ENCODE measurements at places on chromosomes 1 and 21.

DNA sequence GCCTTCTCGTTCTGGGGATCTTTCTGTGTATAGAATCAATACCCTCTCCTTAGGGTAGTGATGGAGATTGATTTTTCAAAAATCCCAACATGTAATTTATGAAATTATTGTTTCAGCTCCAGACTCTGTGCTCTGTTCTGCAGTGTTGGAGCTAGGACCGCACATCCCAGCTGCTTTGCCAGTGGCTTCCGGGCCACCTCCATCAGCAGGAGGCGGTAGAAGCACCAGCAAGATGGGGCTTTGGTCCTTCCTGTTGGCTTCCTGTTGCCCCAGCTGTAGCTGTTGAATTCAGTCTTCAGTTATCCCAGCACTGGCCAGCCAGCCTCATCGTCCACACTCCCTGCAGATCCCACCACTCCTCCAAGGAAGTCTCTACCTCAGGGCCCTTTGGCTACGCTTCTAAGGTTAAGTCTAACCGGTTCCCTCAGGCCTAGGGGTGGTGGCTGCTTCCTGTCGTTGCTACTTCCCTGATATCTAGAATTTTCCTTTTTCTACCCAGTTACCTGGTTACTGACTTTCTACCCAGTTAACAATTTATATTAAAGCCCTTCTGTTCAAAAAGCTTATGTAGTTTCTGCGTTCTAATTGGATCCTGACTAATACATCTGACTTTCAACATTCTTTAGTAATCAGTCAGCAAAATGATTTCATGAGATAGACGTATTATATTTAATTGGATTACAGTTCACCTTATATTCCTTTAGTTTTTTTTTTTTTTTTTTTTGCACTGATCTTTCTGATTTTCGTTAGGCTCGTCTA, 24.6 kb downstream of the GALNT2 start:
- DNase-seq = no peak

DNA sequence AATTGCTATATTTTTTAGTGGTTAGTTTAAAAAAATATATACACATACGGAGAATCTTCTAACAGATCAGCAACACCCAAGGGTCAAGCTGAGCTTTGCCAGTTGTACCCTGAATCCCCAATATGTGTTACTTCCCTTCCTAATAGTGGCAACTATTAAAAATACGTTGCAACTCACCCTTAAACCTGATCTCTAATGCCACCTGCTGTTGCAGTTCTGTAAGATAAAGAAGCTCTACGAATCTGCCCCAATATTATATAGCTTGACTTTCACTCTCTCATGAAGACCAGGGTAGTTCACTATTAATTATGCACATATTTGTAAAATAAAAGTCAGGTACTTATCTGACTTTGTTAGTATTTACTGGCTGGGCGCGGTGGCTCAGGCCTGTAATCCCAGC, 58.4 kb downstream of the ASH1L start:
- DNase-seq = no peak

- no peak for DNase-seq
Measured at GRCh38 chr1:160367516-160367900, 637 bp downstream of the NHLH1 start.

- DNase-seq = peak; percentile 17
Measured at GRCh38 chr1:168893359-168893801, 164.4 kb upstream of the DPT start.

DNA sequence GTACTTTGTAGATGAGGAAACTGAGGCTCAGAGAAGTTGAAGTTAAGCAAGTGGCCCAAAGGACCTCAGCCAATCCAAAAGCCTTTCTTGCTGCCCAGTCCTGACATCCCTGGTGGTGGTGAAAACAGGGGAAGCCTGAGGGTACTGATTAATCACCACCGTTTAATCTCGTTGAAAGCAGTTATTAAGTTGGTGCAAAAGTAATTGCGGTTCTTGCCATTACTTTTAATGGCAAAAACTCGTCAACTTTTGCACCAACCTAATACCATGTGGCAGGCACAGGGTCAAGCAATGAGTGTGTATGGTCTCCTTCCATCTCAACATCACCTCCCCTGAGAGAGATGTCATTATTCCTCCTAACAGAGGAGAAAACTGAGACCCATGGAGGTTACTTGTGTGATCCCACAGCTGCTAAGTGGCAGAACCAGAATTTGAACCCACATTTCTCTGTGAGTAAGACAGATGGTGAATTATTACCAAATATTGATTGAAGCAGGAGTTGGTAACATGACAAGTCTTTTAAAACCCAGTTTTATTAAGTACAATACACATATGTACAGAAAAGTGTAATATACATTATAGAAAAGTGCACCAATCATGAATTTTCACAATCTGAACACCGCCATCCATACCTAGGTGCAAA, 39.4 kb upstream of the GRHL3 start:
- DNase-seq = no peak

GRCh38 chr1:65308781-65309303, 501 bp upstream of the DNAJC6 start:
- DNase-seq = no peak
